ENCODE measurements at places on chromosomes 11 and 22.
A peak's percentile ranks its signal among the peaks of the same experiment; 100 is the strongest.

DNA sequence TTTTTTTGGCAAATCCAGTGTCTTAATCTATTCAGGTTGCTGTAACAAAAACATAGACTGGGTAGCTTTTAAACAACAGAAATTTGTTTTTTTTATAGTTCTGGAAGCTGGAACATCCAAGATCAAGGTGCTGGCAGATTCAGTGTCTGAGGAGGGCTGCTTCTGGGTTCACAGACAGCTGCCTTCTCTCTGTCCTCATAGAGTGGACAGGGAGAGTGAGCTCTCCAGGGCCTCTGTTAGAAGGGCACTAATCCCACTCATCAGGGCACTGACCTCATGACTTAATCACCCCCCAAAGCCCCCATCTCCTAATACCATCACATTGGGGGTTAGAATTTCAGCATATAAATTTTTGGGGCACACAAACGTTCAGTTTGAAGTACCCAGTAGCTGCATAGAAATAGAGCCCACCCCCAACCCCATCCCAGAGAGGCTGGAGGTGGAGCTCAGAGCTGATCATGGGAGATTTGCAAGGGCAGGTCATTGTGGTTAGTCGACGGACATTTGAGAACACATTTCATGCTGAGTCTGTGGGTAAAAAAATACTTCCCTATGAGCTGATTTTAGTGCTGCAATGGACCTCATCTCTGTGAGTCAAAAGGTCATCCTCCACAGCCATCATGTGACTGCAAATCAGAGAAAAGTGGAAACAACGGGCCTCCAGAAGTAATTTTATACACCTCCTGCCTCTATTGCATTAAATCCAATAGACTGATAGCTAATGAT, 203.1 kb upstream of the CADM1 start:
- DNase-seq, result no peak

- DNase-seq, result no peak
These were observed 9.5 kb downstream of the JAML start for GRCh38 chr11:118215262-118215661.

GRCh38 chr11:93054881-93055280, 85.4 kb downstream of the MTNR1B start:
- DNase-seq, result no peak

DNA sequence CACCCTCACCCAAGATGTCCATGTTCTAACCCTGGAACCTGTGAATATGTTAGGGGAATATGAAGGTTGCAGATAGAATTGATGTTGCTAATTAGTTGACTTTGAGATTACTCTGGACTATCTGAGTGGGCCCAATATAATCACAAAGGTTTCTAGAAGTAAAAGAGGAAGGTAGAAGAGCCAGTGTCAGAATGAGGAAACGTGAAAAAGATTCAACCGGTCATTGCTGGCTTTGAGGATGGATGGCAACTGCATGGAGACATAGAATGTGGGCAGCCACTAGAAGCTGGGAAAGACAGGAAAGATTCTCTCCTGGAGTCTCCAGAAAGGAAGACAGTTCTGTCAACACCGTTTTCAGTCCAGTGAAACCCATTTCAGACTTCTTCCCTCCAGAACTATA, 86.6 kb downstream of the CLPB start:
- DNase-seq, result no peak

- no peak for DNase-seq
These were observed 78.3 kb upstream of the CHRM4 start for GRCh38 chr11:46469926-46470325.

GRCh38 chr11:96075532-96075959, 151.6 kb upstream of the MTMR2 start:
- peak; percentile 28 for DNase-seq

DNA sequence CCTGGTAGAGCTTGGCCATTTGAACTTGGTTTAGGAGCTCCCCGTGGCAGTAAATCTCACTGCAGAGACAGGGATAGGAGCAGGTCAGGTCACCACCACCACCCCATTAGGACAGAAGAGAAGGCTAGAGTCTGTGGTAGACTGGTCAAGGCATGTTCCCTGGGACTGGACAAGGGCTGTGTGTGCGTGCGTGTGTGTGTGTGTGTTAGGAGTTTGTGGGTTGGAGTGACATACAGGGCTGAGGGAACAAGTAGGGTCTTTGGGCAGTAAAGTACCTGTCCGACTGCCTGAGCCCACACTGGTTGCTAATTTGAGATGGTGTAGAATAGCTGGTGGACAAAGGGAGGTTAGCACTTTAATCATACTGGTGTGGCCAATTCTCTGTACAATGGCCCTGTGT, 16.1 kb downstream of the TREH start:
- DNase-seq, result no peak
